ENCODE measurements at places on chromosomes 1 and 21.

GRCh38 chr1:224287714-224288113 lies 42.3 kb downstream of the NVL start:
- peak; percentile 3 for DNase-seq

GRCh38 chr1:111203681-111204200 lies 3.3 kb upstream of the DENND2D start:
- no peak for DNase-seq

DNA sequence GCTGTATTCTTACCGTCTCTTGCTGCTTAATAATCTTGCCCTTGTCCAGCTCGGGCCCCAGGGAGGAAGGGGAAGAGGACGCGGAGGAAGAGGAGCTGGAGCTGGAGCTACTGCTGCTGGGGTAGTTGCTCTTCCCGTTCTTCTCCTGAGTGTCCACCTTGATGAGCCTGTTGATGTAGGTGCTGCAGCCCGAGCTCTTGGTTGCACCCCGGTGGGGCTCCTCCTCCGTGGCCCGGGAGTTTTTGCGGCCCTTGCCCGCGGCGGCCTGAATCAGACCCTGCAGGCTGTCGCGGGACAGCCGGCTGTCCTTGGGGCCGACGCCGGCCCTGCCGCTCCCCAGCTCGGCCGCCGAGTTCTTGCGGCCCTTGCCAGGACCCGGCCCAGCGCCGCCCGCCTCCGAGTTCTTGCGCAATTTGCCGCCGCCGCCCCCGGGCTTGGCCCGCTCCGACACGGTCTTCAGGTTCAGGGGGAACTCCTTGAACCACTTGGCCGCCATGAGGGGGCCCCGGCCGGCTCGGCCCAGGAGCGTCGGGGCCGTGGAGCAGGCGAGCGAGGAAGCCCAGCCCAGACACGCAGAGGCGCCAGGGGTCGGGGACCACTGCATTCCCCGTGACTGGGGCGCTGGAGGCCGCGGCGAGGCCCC lies 475 bp upstream of the TDRD10 start:
- no peak for DNase-seq

DNA sequence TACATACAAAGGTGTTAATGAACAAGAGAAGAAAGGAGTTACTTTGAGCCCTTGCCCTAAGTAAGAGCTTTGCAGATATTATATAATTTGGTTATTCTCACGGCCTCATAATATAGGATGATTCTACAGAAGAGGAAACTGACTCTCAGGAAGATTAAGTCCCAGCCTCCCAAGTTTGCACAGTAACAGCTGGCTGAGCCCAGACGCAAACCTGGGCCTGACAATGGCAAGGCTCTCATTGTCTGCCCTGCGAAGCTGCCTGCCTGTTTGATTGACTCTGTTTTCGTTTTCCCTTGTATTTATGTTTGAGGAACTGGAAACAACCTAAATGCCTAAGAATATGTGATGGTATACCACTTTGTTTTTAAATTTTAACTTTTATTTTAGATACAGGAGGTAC lies 76.2 kb upstream of the PGBD5 start:
- no peak for DNase-seq

DNA sequence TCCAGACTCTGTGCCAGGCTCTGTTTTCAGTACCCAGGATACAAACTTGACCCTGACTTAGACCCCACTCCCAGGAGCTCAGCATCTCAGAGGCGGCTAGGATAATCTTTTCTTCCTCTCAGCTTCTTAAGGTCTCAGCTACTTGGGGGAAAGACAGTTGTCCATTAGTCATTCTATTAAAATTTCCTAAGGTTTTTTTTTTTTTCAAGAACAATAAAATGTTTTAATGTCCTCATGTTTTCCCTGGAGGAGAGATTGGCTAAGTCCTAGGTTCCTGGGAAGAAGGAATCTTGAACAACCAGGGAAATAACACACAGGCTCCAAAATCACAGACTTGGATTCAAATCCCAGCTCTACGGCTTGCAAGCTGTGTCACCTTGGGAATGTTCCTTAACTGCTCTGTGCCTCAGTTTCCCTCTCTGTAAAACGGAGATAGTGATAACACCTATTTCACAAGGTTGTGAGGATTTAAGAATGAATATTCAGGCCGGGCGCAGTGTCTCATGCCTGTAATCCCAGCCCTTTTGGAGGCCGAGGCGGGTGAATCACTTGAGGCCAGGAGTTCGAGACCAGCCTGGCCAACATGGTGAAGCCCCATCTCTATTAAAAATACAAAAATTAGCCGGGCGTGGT lies 33.0 kb downstream of the CDK18 start:
- DNase-seq, result no peak

DNA sequence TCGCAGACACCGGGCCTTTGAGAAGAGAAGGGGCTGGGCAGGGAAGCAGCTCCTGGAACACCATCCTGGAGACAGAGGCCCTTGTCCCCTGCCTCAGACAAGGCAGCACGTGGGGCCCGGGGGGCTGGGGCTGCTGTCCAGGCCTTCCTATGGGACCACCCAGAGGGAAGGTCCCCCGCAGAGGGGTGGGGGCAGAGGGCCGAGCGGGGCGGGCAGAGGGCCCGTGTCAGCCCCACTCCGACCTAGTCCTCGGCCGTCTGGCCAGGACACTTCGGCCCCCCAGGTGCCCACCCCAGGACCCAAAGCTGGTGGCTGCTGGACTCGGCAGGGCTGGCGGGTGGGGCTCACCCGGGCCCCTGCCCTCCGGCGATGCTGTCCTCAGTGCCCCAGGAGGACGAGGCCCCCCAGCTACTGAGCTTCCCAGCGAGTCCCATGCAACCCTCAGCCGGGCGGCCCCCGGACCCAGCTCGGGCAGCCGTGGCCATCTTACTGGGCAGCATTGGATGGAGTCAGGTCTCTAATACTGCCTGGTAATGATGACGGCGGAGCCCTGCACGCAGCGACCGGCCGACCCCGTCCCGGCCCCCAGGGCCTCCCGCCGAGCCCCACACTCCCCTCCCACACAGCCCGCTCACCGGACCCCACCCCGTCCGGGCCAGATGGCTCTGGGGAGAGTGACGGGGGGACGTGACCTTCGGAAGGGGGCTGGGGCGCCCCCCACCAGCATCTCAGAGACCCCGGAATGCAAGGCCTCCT lies 6.9 kb upstream of the TTLL10 start:
- no peak for DNase-seq

GRCh38 chr1:221706876-221707582 lies 34.9 kb downstream of the DUSP10 start:
- no peak for DNase-seq

- no peak for DNase-seq
These were observed 10.2 kb downstream of the MMACHC start for GRCh38 chr1:45510036-45510971.

DNA sequence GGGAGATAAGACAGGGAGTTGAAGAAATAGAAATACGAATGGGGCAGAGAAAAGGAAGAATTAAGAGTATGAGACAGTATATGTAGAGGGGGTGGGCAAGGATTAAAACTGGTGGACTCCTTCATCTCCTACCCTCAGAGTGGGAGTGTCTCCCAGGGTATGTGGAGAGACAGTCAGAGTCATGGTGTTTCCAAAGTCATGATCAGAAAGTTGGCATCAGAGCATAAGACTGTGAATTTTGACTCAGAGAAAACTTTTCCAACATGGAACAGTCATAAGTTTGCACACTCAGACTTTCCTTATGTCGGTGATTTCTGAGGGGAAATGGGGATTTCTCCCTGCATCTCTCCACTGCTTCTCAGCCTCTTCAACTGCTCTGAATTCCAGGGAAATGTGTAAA lies 2.4 kb downstream of the CD84 start:
- no peak for DNase-seq

DNA sequence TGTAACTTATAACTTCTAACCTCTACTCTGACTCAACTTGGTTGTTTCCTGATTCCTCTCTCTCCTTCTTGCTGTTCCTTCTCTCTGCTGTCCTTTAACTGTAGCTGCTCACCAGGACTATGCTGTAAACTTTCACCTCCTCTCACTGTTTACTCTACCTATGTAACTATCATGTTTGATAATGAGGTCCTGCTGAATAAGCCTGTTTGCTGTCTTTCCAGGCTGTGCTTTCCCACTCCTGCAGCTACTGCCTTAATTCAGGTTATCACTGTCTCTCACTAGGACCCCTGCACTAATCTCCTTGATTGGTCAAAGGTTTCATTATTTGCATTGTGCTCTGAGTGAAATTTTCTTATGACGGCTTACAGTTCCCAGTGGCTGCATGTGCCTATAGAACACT lies 633.9 kb upstream of the PTBP2 start:
- no peak for DNase-seq

- no peak for DNase-seq
These were observed 1.9 kb upstream of the GPR153 start for GRCh38 chr1:6262555-6263420.

DNA sequence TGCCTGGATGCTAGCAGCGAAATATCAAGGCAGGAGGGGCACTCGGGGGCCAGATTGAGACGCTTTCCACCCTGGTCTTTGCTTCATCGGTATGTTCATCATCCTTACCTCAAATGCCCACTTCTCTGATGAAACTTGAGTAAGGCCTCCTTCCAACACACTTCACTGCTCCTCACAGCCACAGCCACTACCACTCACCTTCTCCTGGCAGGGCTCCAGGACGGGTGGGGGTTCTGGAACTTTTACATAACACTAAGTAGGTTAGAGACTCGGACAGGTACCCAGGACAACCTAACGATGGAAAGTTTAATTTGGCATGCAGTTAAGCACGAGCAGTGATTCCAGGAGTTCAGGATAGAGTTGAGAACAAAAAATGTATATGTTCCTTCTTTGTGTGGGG lies 73.9 kb upstream of the SPAG17 start:
- DNase-seq, result no peak

Measured in hypothalamus (tissue), 51 donors.